Activated CD8-positive, alpha-beta memory T cell treated with anti-CD3 and anti-CD28 coated beads for 48 hours (primary cell): ENCODE measurements at places on chromosomes 5 and 9.

DNA sequence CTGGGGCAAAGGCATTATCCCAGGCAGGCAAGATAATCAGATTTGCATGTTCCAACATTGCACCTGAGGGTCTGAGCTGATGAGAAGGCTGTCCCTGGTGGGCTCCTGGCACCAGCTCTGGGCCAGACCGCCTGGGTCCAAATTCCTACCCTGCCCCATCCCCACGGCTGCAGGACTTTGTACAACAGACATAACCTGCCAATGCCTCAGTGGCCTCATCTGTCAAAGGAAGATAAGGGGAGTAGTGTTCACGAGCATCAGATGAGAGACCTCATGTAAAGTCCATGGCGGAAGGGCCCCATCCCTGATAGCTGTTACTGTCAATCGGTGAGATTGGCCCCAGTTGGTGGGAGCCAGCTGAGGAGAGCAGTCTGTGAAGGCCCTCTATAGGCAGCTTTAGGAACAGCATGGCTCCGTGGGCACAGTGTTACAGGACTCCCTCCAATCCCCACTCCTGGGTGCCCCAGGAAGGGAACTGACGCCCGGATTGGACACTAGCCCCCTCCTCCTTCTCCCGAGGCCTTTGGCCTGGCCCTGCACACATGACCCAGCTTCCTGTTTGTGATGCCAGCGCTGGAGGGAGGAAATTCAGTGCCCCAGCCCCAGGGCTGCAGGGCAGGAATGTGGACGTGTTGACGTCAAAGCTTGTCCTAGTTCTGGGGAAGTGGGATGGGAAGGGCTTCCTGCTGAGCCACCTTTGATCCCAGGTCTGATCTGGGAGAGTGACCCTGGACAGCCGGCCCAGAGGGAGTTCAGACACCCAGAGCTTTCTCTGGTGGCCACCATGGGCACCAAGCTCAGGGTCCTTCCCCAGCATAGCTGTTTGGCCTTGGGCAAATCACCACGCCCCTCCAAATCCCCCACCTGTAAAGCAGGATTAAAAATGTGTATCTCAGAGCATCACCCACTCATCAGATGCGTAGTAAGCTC is 56.2 kb downstream of the DUSP1 start:
- DNase-seq: peak; percentile 27

- no peak for DNase-seq
These were observed 55.9 kb upstream of the SLIT3 start for GRCh38 chr5:169356811-169357210.

GRCh38 chr5:159504857-159505304 is 174.6 kb upstream of the IL12B start:
- DNase-seq: no peak

DNA sequence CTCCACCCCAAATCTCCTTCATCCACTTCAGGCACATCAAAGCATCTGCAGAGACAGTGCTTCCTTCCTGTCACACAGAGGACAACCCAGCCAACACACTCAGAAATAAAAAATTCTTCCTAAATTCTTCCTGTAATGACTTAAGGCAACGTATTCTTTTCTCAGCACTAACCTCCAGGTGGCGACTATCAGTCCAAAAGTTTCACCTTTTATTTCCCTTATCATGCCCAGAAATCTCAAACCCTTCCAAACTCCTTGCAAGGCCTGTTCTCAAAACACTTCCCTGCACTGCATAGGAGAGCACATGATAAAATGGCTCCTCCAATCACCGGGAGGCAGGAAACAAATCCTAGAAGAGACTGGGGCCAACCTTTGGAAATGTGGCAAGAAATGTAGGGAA is 35.1 kb downstream of the SLIT3 start:
- DNase-seq: no peak

DNA sequence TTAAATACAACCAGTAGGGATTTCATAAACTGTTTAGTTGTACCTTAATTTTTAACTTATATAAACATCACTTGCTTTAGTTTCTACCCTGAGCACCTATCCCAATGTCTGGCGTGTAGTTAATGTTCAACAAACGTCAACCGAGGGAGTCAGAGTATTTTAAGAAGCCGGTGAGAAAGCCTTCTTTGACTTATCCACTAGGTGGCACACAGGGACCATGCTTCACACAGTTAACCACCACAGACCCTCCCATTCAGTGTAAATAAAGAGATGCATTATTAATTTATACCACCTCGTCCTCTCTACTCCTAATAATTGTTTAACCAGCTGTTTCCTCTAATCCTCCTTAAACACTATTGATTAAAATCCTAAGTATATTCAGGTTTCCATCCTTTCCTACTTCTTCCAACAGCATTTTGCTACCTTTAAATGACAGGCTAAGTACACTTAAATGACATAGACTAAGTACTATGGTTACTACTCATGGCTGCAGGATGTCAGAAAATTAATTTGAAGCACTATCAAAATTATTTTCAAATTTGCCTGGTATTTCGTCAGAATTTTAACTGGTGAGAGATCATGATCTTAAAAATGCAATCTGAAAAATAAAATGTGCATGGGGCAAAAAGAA is 2.3 kb downstream of the HAPLN1 start:
- DNase-seq: no peak

DNA sequence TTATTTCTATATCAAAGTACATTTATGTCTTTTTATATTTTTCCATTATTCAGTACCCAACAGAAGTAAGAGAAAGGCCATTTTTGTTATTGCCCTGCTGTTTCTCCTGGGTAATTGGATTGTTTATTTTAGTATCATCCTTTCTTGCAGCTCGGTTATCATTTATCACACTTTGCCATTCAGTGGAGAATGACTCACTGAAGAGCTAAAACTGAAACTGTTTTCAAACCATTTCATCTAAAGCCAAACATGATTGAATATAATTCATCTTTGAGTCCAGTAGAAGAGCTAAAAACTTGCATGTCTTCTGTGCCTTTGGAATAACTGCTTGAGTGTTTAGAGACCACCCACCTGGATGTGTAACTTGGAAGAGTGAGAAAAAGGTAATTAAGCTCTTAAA is 139.5 kb upstream of the PRDM9 start:
- DNase-seq: no peak

- no peak for DNase-seq
These were observed 591.6 kb upstream of the DMAC1 start for GRCh38 chr9:8391132-8391531.

DNA sequence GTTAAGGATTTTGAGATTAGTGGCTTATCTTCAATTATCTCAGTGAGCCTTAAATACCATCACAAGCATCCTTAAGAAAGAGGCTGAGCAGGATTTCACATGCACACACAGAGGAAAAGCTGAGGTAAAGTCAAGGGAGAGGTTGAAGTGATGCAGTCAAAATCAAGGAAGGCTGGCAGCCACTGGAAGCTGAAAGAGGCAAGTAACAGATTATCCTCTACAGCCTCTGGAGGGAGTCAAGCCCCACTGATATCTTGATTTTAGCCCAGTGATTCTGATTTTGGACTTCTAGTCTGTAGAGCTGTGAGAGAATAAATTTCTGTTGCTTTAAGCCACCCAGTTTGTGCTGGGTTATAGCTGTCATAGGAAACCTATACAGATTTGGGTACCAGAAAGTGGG is 80.1 kb downstream of the ANKRD31 start:
- DNase-seq: no peak

- no peak for DNase-seq
These were observed 155.5 kb upstream of the MOCS2 start for GRCh38 chr5:53265043-53265442.

GRCh38 chr5:73908395-73908794 is 282.4 kb downstream of the ARHGEF28 start:
- no peak for DNase-seq

DNA sequence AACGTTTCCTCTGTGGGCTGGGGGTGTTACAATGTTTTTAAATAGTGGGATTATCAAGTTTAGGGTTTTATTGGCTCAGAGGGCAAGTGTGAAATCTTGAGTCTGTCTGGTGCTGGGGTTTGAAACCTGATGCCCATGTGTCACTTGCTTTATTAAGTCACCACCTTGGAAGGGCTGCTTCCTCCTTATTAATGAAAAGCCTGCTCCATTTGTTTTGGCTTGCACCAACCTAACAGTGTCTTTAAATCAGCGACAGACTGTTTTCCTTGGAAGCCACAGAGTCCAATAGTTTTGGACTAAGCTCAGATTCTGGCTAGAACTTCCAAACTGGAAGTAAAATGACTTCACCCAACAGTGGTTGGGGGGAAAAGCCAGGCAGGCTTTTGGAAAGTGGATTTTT is 10.7 kb upstream of the PALM2AKAP2 start:
- no peak for DNase-seq

GRCh38 chr5:121288781-121289180 is 562.9 kb upstream of the FTMT start:
- DNase-seq: no peak

DNA sequence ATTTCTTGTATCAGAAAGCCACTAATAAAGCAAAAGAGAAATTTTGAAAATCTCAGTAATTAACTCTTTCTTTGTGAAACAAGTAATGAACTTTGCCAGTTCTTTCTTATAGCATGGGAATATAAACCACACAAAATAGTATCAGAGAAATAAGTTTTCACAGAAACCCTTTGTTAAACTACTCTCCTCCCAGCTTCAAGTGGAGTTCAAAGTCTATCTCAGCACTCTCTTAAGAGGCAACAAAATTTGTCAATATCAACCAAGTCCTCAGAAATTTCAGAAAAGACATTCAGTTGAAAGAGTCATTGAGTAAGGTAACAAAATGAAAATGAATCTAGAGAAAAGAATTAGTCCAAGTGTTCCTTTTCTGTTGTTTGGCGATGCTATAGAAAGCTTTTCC is 89.3 kb downstream of the NTRK2 start:
- DNase-seq: no peak

DNA sequence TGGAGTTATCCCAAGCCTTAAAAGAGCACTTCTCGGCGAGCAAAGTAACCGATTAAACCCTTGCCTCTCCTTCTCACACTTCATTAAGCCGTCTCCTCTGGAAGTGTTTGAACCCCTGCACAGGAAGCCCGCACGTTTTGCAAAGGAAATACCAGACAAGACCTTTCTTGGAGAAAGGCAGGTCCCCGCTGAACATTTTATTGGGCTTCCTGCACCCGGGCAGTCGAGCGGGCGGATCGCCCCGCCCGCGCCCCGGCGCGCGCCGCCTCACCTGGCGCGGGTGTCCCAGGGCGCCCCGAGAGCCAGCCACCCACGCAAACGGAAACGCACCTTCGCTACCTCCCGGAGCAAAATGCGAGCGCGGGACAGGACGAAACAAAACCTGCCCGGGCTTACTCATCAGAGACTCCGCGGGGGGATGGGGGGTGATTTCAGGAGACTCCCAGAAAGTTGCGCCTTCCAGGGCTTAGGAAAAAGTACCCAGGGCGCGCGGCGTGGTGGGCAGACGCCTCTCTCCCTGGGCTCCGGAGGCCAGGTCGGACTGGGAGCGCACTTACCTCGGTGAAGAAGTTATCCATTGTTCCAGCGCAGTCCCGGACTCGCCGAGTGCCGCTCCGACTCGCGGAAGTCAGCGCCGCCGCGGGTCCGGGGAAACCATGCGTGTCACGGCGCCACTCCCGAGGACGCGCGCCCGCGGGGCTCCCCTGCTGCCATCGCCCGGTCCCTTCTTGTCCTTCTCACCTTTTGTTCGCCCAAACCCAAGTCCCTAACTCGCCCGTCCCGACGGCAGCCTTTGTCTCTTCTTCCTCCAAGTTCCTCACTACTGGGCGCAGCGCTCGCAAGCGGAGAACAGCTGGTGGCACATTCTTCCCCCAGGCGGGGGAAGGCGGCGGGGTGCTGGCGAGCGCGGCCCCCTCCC is 598 bp downstream of the MYO10 start:
- DNase-seq: peak; percentile 6

GRCh38 chr9:34500623-34501267 is 22.0 kb downstream of the ENHO start:
- peak; percentile 61 for DNase-seq

GRCh38 chr5:78265163-78265562 is 29.3 kb downstream of the AP3B1 start:
- DNase-seq: no peak
